ENCODE measurements at places on chromosomes 6 and 20.

DNA sequence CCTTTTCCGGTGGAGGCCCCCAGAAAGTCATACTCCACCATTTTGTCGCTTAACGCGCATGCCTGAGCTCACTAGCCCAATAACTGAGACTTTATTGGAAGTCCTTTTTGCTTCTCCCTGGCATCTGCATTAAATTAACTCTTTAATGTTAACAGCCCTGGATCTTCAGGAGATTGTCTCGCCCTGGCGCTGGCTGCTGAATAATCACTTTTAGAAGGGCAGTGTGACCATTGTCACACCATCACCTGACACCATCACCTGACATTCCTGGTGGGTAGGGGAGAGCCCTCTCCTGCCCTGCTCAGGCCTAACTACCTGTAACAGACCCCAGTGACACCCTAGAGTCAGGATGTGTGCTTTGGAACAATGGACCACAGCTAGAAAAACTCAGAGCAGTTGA, 115.5 kb upstream of the SNX9 start:
- no peak for DNase-seq

GRCh38 chr6:1868561-1869261, 259.0 kb downstream of the FOXC1 start:
- no peak for DNase-seq

DNA sequence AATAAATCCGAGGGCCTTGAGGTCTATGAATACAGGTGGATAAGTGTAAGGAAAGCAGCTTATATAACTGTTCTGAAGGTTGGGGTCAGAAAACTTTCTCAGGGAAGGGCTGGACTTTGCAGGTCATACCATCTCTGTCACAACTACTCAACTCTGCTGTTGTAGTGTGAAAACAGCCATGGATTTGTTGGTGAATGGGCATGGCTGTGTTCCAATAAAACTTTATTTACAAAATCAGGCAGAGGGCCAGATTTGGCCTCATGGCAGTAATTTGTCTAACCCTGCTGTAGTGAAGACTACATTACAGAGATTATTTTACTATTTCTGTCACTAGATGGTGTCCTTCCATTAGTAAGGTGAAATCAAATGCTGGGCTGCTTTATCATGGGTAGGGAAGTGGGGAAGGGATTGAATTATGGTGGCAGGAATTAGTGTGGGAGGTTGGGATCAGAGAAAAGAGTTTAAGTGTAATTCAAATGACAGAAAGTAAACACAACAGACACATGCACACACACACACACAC, 409.6 kb upstream of the CHD6 start:
- no peak for DNase-seq

- DNase-seq: no peak
Measured at GRCh38 chr6:90846824-90847223, 260.0 kb upstream of the MAP3K7 start.
